Activated CD4-positive, CD25-positive, alpha-beta regulatory T cell treated with anti-CD3 and anti-CD28 coated beads, Interleukin-2, amount 50 U/mL, for 24 hours (primary cell): ENCODE measurements at places on chromosomes 6 and 20.

DNA sequence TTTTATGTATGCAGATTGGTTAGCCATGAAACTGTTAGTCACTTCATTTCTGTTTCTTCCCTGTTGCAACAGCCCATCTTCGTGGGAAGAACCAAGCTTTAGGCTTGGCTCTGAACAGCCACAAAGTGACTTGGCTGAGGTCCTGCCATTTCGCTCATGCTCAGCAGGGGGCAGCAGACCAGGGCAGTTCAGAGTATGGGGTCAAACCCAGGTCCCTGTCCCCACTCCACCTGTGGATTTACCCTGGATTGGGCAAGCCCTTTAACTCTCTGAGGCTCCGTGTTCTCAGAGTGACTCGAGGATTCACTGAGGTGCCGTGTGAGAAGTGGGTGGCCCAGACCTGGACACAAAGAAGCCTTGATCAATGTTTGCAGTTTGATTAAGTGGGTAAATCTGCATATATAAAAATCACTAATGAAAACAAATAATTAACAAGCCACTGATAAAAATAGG is 19.8 kb upstream of the MAP1LC3A start:
- peak; percentile 42 for ATAC-seq

- ATAC-seq: peak; percentile 69
Measured at GRCh38 chr6:90610751-90611542, 24.1 kb upstream of the MAP3K7 start.

- ATAC-seq: peak; percentile 79
Measured at GRCh38 chr6:137313928-137314855, 95.0 kb upstream of the IFNGR1 start.

GRCh38 chr20:35240811-35241293 is 14.4 kb downstream of the MMP24 start:
- no peak for ATAC-seq

DNA sequence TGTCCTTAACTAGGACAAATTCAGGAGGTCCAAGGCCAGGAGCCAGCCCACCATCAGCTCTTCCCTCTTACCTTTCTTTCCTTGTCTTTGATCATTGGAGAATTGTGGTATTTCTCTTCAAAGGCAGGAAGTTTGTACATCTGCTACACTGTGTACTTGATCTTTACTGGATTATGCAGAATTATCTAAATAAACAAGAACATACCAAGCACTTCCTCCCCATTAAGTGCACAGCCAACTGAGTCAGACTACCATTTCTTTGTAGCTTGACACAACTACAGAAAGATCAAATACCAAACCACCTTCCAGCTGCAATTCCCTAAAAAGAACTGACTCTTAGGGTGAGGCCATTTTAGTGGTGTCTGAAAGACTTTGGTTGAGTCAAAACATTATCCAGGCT is 195.1 kb downstream of the HDGFL1 start:
- ATAC-seq: no peak

- ATAC-seq: no peak
Measured at GRCh38 chr20:18637224-18637623, 49.4 kb downstream of the DTD1 start.

DNA sequence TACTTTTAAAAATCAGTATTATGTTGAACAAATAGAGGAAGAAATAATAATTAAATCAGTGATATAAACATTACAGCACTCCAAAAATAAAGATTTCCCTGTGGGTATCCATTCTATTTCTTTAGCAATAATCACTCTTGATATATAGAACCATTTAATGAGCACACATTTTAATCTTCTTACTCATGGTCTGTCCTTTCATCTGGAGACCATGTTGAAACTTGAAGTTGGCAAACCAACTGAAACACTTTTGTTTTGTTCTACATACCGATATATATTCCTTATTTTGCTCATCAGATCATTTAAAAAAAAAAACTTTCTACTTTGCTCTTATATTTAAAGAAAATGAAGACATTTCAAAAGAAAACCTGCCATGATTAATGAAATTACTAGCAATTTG is 13.4 kb downstream of the C6orf58 start:
- no peak for ATAC-seq

- no peak for ATAC-seq
Measured at GRCh38 chr6:38020593-38020992, 201.1 kb downstream of the ZFAND3 start.

- no peak for ATAC-seq
Measured at GRCh38 chr6:35008858-35009257, 119.8 kb downstream of the ANKS1A start.

DNA sequence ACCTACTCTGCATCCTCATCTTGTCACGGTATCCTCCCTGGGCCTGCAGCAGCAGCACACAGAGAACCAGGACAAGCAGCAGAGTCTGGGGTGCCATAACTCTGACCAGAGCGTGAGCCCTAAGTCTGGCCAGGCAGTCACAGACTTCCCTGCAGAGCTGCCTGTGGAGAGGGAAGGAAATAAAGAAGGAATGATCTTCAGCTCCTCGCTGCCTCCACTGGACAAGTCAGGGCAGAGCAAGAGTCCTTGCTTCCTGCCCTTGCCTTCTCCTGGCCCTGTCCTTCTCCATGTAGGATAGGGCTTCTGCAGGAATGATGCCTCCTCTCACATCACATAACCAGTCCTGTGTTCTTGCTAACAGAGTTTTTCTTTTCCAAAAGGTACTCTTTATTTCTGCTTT is 15.9 kb upstream of the WFDC11 start:
- ATAC-seq: no peak

GRCh38 chr6:85063611-85064010 is 299.2 kb upstream of the TBX18 start:
- no peak for ATAC-seq
